ENCODE measurements at places on chromosomes 6 and 20.
A peak's percentile ranks its signal among the peaks of the same experiment; 100 is the strongest.

GRCh38 chr6:157990321-157991066 lies 8.8 kb downstream of the SYNJ2 start:
- no peak for DNase-seq

- peak; percentile 35 for DNase-seq
Observed at GRCh38 chr6:26328265-26328844, 36.6 kb upstream of the BTN3A2 start.

GRCh38 chr6:95294043-95294442 lies 283.3 kb upstream of the MANEA start:
- DNase-seq = no peak

- no peak for DNase-seq
Observed at GRCh38 chr20:23425129-23425528, 3.8 kb upstream of the NAPB start.

DNA sequence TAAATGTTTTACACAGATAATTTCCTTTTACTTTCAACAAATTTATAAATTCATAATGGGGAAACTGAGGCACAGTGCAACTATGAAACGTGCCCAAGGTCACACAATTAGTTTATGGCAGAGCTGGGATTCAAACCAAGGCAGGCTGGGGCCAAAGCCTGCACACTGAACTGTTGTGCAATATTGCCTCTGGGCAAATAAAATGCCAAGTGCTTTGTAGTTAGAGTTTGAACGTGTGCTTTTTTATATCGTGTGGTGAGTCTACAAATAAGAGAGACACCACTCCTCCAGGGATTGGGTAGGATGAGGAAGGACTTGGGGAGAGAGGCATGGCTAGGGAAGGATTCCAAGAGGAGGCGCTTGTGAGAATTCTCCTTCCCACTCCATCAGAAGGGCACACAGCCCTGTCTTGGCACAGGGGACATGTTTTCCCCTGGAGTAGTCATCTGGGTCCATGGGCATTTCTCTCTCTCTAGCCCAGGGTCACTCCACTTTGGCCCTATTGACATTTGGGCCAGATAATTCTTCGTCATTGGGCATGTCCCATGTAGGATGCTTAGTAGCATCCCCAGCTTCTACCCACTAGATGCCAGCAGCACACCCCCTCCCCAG lies 2.8 kb upstream of the CDH22 start:
- DNase-seq = no peak

GRCh38 chr20:36573798-36574365 lies 485 bp downstream of the TGIF2 start:
- peak; percentile 12 for DNase-seq

DNA sequence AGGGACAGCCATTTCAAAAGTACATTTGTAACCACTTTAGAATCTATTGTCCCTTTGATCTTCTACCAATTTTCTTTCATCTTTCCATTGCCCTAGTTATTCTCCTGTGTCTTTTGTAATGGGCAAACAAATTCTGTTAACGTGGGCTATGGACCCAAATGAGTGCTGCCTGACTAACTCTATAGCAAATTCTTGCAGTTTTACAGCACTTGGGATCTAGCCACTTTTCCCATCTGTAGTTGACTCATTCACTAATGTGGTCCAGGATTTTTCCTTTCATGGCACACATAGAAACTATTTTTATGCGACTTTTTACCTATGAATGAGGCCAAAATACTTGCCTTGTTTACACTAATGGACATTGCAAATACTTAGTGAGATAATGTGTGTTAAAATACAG lies 52.0 kb downstream of the GRIK2 start:
- DNase-seq = no peak

- DNase-seq = no peak
Observed at GRCh38 chr6:12414096-12414675, 124.0 kb downstream of the EDN1 start.

GRCh38 chr20:43415661-43416430 lies 41.9 kb upstream of the SRSF6 start:
- no peak for DNase-seq

- no peak for DNase-seq
Observed at GRCh38 chr6:143516690-143517446, 5.3 kb upstream of the FUCA2 start.

- DNase-seq = no peak
Observed at GRCh38 chr6:71199736-71200135, 88.9 kb upstream of the OGFRL1 start.

DNA sequence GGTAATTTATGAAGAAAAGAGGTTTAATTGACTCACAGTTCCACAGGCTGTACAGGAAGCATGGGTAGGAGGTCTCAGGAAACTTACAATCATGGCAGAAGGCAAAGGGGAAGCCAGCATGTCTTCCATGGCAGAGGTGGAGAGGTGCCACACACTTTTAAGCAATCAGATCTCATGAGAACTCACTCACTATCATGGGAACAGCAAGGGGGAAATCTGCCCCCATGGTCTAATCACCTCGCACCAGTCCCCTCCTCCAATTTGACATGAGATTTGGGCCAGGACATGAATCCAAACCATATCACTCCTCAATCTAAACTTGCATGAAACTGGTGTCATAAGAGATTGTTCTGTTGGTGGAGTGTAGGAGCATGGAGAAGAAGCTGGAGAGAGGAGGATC lies 51.6 kb upstream of the CCN6 start:
- no peak for DNase-seq

GRCh38 chr6:4870821-4871494 lies 94.8 kb downstream of the CDYL start:
- DNase-seq = peak; percentile 20

DNA sequence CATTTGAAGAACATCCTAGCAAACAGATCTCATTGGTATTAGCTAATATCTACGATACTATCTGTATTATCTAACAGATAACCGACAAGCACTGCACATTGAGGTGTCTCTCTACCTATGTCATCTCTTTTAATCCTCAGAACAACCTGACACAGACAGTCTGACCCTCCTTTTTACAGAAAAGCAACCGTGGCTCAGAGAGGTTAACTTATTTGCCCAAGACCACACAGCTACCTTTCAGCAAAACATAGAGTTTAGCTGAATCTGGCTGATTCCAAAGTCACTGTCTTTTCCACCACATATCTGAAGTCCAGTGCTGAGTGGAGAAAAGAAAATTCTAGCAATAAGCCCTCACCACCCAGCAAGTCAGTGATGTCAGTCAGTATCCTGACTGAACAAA lies 358.7 kb upstream of the JARID2 start:
- DNase-seq = no peak

- DNase-seq = peak; percentile 20
Observed at GRCh38 chr20:15682690-15683089, 890.6 kb downstream of the KIF16B start.

DNA sequence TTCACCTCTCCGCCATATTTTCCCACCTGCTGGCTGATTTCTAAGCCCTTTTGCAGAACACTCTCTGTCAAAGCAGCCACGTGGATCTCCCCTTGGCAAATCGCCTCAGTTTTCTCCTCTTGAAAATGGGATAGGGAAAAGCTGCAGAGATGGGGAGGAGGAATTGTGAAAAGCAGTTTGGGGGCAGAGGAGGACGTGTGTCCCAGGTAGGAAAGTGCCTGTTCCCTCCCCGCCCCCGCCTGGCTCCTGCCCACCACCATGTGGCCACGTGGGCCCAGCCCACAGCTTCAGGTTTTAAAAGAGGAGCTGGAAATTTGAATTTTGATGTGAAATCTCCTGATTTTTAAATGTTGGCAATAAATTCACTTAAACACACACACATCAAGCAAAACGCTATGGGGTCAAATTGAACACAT lies 3.6 kb upstream of the CEBPB start:
- no peak for DNase-seq

DNA sequence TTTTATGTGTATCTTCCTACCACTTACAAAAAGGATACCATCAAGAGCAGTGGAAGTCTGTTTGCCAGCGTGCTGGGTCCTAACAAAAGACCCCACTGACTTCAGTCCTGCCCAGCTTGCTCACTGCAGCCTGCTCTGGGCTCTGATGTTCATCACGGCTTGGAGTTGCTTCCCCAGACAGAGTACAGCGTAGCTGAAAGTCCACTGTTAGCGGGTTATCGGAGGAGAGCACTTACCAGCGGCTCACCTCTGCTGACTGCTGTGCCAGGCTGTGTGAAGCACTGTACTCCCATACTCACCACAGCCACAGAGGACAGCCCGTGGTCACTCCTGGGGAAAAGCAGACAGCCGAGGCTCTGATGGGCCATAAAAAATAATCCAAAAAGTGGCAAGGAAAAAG lies 40.2 kb downstream of the CTCFL start:
- DNase-seq = no peak

- DNase-seq = no peak
Observed at GRCh38 chr6:161674930-161675682, 401.2 kb upstream of the AGPAT4 start.

- DNase-seq = no peak
Observed at GRCh38 chr20:58450254-58450653, 61.2 kb downstream of the VAPB start.

DNA sequence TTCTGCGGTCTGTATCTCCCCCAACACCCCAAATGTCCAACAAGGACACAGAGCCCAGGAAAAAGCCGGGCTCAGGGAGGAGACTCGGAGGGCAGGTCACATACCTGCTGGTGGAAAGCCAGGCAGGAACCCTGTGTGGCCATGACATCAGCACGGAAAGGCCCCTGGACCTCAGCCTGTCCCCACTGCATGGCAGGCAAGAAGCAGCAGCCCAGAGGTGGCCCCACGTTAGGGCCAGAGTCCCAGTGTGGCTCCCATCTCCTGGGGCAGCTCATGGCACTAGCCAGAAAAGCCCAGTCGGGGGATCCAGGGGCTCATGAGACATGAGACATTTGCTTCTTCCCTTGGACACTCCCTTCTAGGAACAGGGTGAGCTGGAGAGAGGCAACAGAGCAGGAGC lies 258.7 kb downstream of the DLL1 start:
- DNase-seq = no peak

GRCh38 chr6:140966676-140967075 lies 1166.0 kb upstream of the GJE1 start:
- peak; percentile 45 for DNase-seq

GRCh38 chr6:26260725-26261490 lies 104.1 kb upstream of the BTN3A2 start:
- no peak for DNase-seq

GRCh38 chr20:3209257-3209945 lies at the start of gene ITPA:
ITPA (plus strand) TSS chr20:3209498; CDS start chr20:3209552, 54 bp downstream.
- DNase-seq = peak; percentile 27

GRCh38 chr6:115441651-115442050 lies 619.0 kb downstream of the FRK start:
- no peak for DNase-seq

DNA sequence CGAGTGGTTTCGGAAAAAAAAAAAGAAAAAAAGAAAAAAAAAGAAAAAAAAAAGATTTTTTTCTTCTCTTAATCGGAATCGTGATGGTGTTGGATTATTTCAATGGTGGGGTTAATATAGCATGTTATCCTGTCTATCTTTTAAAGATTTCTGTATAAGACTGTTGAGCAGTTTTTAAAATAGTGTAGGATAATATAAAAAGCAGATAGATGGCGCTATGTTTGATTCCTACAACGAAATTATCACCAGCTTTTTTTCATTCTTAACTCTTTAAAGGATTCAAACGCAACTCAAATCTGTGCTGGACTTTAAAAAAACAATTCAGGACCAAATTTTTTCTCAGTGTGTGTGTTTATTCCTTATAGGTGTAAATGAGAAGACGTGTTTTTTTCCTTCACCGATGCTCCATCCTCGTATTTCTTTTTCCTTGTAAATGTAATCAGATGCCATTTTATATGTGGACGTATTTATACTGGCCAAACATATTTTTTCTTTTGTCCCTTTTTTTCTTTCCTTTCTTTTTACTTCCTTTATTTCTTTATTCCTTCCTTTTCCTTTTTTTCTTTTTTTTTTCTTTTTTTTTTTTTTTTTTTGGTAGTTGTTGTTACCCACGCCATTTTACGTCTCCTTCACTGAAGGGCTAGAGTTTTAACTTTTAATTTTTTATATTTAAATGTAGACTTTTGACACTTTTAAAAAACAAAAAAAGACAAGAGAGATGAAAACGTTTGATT lies 3.6 kb downstream of the SOX4 start:
- DNase-seq = peak; percentile 56

DNA sequence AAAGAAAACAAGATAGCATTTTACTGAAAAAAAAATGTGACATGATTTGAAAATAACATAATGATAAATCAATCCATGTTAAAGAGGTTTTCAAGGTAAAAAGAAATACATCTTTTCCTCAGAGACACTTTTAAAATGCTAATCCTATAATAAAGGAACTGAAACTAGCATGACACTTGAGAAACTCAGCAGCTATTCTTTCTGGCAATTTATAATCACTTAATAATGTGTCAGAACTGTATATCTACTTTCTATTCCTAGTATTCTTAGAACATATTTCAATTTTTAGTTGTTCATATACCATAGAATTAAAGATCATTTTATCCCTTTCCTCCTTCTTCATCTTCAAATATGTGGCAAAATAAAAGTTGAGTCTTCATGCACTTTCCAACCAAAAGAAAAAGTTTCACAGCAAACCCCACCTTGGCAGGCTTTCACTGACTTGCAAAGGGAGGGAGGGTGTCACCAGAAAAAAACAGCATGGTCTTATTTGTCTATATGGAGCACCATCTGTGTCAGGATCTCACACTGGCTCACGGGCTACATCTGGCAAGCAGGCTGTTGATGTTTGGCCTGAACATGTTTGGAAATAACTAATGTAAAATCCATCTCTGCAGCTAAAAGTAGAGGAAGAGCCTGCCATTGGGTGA lies 48.5 kb downstream of the FHL5 start:
- DNase-seq = no peak

- DNase-seq = peak; percentile 83
Observed at GRCh38 chr6:21022343-21023107, 488.3 kb downstream of the CDKAL1 start.

DNA sequence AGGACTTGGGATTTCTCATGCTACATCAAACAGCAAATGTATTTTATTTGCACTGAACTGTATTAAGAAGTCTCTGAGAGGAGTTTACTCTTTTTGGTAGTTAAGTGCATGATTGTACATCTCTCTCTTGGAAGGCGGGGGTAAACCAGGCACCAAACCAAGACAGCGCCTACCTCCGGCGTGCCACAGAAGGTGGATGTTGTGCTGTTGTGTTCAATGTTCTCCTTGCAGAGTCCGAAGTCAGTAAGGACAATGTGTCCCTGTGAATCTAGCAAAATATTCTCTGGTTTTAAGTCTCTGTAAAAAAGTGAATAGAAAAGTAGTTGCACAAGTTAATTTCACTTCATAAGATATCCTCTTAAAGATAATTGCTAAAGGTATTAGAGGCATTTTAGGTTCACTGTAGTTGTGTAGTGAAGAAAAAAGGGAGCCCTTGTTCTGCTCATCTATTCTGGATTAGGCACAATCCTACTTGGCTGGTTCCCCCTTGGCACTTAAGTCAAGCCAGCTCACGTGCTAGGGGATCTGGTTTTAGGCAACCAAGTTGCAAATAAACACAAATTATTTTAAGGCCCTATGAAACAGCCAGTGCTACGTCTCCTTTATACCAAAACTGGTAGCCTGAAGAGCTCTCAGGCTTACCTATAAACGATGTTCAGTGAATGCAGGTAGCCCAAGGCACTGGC lies 119.7 kb upstream of the SLC2A12 start:
- peak; percentile 30 for DNase-seq

DNA sequence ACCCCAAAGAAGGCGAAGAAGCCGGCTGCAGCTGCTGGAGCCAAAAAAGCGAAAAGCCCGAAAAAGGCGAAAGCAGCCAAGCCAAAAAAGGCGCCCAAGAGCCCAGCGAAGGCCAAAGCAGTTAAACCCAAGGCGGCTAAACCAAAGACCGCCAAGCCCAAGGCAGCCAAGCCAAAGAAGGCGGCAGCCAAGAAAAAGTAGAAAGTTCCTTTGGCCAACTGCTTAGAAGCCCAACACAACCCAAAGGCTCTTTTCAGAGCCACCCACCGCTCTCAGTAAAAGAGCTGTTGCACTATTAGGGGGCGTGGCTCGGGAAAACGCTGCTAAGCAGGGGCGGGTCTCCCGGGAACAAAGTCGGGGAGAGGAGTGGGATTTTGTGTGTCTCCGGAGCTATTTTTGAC lies 69.6 kb downstream of the HFE start:
- peak; percentile 47 for DNase-seq
